K562 (cell line): ENCODE measurements at places on chromosomes 6 and 20. TPM values are rescaled to one million over a fixed set of nuclear protein-coding genes. Genes with fewer than 3 reads are reported as not detected.

The TNF gene
- 0.36 and 0.40 TPM in 2 replicates for total RNA-seq

The PGK2 gene
- not detected in 2 replicates for total RNA-seq

The ARMH2 gene
- total RNA-seq = not detected in 2 replicates

The ACTL10 gene
- total RNA-seq = 0.11 TPM in 1 of 2 replicates, not detected in the other

The SOBP gene
- 0.16 TPM in 1 of 2 replicates, not detected in the other for total RNA-seq

The ZBTB46 gene
- 4.1 and 4.6 TPM in 2 replicates for total RNA-seq

The MACROD2 gene
- not detected in 2 replicates for total RNA-seq

The B3GAT2 gene
- not detected in 2 replicates for total RNA-seq

The PTPRT gene
- not detected in 2 replicates for total RNA-seq

The MARCKS gene
- 2.7 and 2.9 TPM in 2 replicates for total RNA-seq

- DNase-seq = no peak
These were observed 99.3 kb upstream of the ARMC2 start for GRCh38 chr6:108748959-108749358.

DNA sequence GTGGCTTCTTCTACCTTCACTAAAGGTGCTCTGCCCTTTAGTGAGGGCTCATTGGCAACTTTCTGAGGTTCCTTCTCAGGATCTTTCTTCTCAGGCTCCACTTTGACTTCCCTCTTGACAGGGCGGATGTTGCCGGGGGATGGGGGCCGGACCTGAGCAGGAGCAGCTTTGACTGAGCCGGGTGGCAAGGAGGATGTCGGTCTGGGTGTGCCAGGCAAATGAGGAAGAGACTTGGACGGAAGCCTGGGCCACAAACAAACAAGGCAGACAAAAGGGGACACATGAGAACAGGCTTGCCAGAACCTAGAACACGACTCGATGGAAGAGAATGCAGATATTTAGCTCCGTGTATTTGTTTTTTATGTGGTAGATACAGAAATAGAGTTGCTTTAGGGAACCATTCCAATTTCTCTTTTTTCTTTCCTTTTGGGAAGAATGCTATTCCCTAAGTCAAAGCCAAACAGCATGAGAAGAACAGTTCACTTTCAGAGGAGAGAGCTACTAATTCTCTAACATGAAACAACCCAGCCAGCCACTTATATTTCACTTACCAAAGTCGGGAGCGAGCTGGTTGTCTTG, 76.2 kb upstream of the BCLAF1 start:
- DNase-seq = no peak

GRCh38 chr6:110415086-110415916, at the start of gene DDO:
TSS of gene DDO (minus strand) at chr6:110415575. CDS start at chr6:110413462, 2,113 bp downstream.
- no peak for DNase-seq

DNA sequence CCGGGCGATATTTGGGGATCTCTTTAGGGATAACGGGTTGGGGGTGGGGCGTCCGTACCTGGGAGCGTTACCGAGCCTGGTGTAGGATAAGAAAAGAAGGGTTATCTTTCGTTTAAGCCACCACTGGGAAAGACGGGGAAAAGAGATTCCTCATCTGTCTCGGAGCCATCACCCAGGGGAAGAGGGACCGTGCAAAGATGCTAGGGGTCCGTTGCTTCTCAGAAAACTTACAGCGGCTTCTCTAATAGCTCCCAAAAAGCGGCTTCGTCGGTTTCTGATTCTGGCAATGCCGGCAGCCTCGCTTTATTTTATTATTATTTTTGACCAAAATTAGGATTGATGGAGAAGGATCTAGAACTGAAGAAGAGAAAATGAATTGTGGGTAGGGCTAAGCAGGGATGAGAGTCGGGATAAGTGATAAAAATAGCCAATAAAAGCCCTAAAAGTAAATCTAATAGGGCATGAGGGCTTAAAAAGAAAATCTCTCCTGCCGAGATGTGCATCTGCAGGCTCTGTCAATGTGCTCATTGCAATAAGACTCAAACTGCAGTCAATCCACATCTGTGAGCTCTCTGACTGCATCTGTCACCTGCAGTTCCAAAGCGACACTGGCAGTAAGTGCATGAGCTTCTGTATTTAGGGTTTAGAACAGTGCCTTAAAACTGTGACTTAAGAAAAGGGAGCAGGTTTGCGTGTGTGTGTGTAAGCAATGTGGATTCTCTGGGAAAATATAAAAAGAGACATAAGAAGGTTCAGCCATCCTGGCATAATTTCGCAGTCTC, 801 bp downstream of the TBPL1 start:
- DNase-seq = no peak

GRCh38 chr20:44113618-44114376, 73.2 kb downstream of the JPH2 start:
- DNase-seq = no peak

DNA sequence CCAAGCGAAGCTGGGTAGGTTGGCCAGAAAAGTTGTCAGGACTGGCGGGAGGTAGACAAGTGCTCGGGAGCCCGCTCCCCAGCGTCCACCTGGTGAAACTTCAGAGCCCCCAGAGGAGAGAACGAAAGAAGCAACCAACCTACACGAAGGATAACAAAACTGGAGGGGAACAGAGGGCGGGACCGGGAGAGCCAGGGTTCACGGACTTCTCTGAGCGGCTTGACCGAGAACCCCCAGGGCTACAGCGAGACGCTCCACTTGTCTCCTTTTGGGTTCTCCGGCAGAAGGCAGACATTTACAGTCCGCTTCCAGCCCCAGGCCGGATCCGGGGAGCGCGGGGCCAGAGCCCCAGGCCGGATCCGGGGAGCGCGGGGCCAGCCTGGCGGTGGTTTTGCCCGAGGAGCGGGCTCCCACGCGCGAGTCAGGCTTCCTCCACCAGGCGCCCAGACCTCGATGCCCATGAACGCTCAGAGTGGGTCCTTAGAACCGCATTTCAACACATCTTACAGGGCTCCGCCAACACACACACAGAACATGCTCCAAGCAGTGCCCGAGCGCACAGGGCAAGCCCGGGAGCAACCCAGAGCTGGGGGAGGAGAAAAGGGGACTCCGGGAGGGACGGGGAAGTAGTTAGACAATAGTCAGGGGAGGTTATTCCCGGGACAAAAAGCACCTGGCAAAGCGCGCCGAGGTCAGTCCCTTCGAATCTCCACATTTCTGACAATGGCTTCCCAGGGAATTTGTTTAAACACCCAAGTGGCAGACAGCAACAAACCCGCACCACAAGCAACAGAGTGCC, 1.1 kb downstream of the PTPRK start:
- DNase-seq = no peak
